ENCODE measurements at places on chromosomes 2 and 18. TPM values are rescaled to one million over a fixed set of nuclear protein-coding genes. Genes with fewer than 3 reads are reported as not detected.

GRCh38 chr2:128263902-128264331 is 54.8 kb downstream of the HS6ST1 start:
- H3K27ac ChIP-seq, result no peak overlapping the region
- DNase-seq, result no peak
- no peaks in the 10 kb centered on the region for H3K27me3 ChIP-seq
- H3K4me3 ChIP-seq, result no peak overlapping the region

- H3K36me3 ChIP-seq, result no peaks in the 10 kb centered on the region
- no peaks in the 10 kb centered on the region for H3K4me1 ChIP-seq
- H3K4me3 ChIP-seq, result no peak overlapping the region
- H3K27me3 ChIP-seq, result no peaks in the 10 kb centered on the region
Measured at GRCh38 chr18:46577546-46577945, 79.5 kb downstream of the LOXHD1 start.

- H3K4me1 ChIP-seq, result peaks cover 9% of the 10 kb centered on the region
- no peaks in the 10 kb centered on the region for H3K36me3 ChIP-seq
- no peak for DNase-seq
- H3K27ac ChIP-seq, result no peak overlapping the region
- no peaks in the 10 kb centered on the region for H3K27me3 ChIP-seq
- no peak overlapping the region for H3K4me3 ChIP-seq
Measured at GRCh38 chr2:150880986-150881385, 380.7 kb downstream of the RBM43 start.

DNA sequence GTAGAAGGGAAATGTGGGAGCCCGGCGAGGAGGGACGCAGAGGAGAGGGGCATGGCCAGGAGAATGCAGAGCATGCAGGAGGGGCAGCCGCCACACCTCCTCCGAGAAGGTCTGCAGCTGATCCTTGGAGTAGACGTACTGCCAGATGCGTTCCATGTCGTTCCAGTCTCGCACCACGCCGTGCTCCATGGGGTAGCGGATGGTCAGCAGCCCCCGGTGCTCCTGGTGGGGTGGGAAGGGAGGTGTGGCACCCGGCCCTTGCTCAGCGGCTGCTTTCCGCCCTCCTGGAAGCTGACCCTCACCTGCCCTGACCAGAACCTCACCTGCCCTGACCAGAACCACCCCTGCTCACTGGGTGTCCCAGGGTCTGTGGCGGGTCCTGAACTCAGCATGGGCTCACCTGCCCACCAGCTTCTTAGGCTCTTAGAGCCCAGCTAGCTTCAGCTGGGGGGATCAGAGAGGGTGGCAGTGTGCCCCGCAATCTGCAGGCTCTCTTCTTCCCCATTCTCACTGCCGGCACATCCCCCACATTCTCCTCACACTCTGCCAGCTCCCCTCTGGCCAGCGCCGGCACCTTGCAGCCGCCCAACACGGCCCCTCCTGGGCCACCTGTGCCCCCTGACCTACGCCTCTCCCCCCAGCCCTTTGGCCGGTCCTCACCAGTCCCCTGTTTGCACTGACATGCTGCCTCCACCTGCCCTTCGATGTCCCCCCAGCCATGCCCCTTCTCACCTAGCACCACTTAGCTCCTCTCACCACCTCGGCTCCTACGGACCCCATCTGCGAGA is 4.4 kb downstream of the ACTR1B start:
- peaks cover 64% of the 10 kb centered on the region for H3K36me3 ChIP-seq
- H3K4me3 ChIP-seq, result no peak overlapping the region
- peaks cover 31% of the 10 kb centered on the region for H3K4me1 ChIP-seq
- H3K27me3 ChIP-seq, result no peaks in the 10 kb centered on the region

DNA sequence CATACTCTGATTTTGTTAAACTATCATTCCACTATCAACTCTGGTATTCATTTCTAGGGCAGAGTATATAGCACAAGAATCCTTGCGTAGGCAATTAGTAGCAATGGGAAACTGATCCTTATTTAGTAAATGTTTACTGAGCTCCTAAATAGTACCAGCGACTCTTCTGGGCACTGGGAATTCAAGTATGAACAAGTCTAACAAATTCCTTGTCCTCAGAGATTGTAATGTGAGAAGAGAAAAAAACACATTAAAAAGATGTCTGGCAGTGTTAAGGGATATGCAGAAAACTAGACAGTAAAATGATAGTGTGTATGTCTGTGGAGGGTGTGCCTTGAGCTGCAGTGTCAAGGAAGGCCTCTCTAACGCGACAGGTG is 721 bp downstream of the METTL5 start:
- H3K4me3 ChIP-seq, result peak overlapping the region; percentile 58
- no peaks in the 10 kb centered on the region for H3K36me3 ChIP-seq
- H3K4me1 ChIP-seq, result no peaks in the 10 kb centered on the region
- peak overlapping the region; percentile 79 for H3K27ac ChIP-seq

DNA sequence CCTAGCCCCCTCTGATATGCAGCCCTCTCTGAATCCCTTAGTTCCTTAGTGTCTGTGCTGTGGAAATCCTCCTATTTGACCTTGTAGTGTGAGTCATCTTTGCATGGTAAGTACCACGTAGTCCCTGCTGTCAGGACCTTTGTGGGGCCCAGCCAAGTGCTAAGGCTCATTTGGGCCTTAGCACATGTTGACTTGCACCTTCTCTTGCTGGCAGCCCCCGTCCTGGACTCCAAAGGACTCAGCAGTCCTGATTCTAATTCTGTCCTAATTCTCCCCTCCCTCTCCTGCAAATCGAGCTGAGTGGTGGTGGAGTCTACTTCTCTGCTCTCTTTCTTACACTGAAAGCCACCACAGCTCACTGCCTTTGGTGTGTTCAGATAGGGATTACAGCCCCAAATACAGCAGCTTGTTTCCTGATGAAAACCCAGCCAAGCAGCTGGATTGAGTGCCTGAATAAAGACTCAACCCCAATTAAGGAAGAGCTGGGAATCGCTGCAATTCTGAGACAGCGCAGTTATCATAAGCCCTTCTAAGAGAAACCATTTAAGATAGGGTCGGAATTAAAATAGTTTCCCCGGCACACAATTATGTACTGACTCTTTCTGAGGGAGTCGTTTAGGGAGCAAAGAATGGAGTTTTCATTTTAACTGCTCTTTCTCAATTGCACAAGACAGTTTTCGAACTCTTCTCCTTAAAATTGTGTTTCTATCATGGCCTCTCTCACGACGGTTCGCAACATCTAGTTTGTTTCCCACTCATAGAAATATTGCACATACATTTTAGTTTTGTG is 215.6 kb upstream of the TNP1 start:
- peak overlapping the region; percentile 48 for H3K27ac ChIP-seq
- peaks cover 4% of the 10 kb centered on the region for H3K4me1 ChIP-seq
- H3K27me3 ChIP-seq, result no peaks in the 10 kb centered on the region

DNA sequence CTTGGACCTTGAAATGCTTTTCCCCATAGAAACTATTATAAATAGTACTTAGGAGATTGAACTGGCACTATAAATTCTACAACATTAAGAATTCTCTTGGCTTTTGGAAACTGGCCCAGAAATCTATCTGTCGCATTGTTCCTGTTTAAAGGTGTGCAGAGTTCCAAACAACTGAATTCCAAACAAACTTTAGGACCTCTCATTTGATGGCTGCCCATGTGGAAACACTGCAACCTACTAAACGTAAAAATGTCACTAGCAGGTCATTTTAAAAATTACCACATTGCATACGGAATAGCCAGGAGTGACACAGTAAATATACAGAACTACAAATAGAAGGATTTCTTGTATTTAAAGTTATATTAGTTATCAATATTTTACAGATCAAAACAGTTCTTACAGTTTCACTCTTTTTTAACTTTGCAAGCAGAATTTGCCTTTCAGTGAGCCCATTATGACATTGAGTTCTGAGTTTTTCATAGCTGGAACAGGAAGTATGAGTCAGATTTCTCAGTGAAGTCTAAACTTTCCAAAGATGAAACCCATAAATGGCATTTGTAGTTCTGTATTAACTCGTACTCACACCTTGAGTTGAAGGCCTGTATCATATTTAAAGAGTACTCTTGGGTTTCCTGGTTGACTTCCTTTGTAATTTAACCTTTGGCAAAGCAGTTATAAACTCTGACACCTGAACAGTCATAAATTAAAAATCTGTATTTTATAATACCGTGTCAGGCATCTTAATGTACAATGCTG is 142.3 kb upstream of the BOD1L2 start:
- no peak overlapping the region for H3K27ac ChIP-seq
- H3K27me3 ChIP-seq, result no peaks in the 10 kb centered on the region
- H3K4me3 ChIP-seq, result no peak overlapping the region
- no peaks in the 10 kb centered on the region for H3K36me3 ChIP-seq
- no peaks in the 10 kb centered on the region for H3K4me1 ChIP-seq
- DNase-seq, result no peak

GRCh38 chr18:21341141-21341540 is 99.1 kb downstream of the GREB1L start:
- no peak overlapping the region for H3K27ac ChIP-seq
- no peak overlapping the region for H3K4me3 ChIP-seq
- no peak for DNase-seq
- no peaks in the 10 kb centered on the region for H3K36me3 ChIP-seq
- no peaks in the 10 kb centered on the region for H3K4me1 ChIP-seq

GRCh38 chr18:52536039-52536438 is 196.0 kb downstream of the DCC start:
- no peaks in the 10 kb centered on the region for H3K36me3 ChIP-seq
- no peaks in the 10 kb centered on the region for H3K4me1 ChIP-seq
- no peak for DNase-seq
- H3K27me3 ChIP-seq, result no peaks in the 10 kb centered on the region
- H3K4me3 ChIP-seq, result no peak overlapping the region

DNA sequence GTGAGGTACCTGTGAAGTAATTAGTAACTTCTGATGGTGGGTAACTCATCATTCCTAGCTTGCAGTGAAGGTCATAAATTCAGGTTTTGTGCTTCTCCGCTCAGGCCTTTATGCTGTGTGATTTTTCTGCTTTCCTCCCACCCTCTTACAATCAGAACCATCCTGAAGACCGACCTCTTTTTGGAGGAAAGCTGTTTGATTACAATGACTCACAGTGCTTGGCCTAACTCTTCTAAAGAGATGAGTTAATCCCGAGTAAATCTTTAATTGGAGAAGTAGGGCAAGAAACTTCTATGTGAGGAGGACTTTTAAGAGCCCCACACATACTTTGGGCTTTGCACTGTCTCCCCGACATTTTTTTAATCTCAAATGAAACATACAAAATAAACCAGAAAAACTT is 53.1 kb downstream of the TTC27 start:
- no peak overlapping the region for H3K4me3 ChIP-seq
- no peaks in the 10 kb centered on the region for H3K27me3 ChIP-seq
- H3K4me1 ChIP-seq, result no peaks in the 10 kb centered on the region
- H3K27ac ChIP-seq, result no peak overlapping the region
- H3K36me3 ChIP-seq, result peaks cover 43% of the 10 kb centered on the region

GRCh38 chr18:45284174-45284573 is 331.1 kb upstream of the SLC14A2 start:
- no peaks in the 10 kb centered on the region for H3K36me3 ChIP-seq
- no peak for DNase-seq
- H3K4me3 ChIP-seq, result no peak overlapping the region
- no peaks in the 10 kb centered on the region for H3K27me3 ChIP-seq
- no peak overlapping the region for H3K27ac ChIP-seq

DNA sequence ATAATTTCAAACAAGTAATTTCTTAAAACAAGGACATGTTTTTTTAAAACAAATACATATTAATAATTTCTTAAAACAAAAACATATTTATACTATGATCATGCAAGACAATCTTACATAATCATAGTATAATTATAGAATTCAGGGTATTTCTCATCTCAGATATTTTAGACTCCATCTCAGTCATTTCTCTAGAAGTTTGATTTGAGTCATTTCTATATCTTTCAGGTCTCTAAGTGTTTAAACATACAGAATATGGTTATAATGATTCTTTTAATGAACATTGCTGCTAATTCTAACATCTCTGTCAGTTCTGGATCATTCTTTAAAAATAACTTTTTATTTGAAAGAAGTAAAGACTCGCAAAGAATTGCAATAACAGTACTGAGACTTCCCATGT is 154.2 kb upstream of the KYNU start:
- no peaks in the 10 kb centered on the region for H3K27me3 ChIP-seq
- no peaks in the 10 kb centered on the region for H3K4me1 ChIP-seq
- H3K4me3 ChIP-seq, result no peak overlapping the region
- H3K36me3 ChIP-seq, result no peaks in the 10 kb centered on the region

- DNase-seq, result no peak
- no peaks in the 10 kb centered on the region for H3K27me3 ChIP-seq
- H3K4me3 ChIP-seq, result no peak overlapping the region
- H3K27ac ChIP-seq, result no peak overlapping the region
- H3K36me3 ChIP-seq, result no peaks in the 10 kb centered on the region
- H3K4me1 ChIP-seq, result no peaks in the 10 kb centered on the region
Measured at GRCh38 chr2:70009762-70010575, 48.5 kb upstream of the ASPRV1 start.

GRCh38 chr2:151905963-151906632 is 77.9 kb upstream of the ARL5A start:
- H3K36me3 ChIP-seq, result no peaks in the 10 kb centered on the region
- H3K4me3 ChIP-seq, result no peak overlapping the region
- no peaks in the 10 kb centered on the region for H3K27me3 ChIP-seq
- no peaks in the 10 kb centered on the region for H3K4me1 ChIP-seq
- no peak overlapping the region for H3K27ac ChIP-seq

GRCh38 chr2:138615257-138615656 is 113.7 kb downstream of the SPOPL start:
- no peaks in the 10 kb centered on the region for H3K36me3 ChIP-seq
- H3K27ac ChIP-seq, result no peak overlapping the region
- no peak for DNase-seq
- H3K4me1 ChIP-seq, result no peaks in the 10 kb centered on the region

DNA sequence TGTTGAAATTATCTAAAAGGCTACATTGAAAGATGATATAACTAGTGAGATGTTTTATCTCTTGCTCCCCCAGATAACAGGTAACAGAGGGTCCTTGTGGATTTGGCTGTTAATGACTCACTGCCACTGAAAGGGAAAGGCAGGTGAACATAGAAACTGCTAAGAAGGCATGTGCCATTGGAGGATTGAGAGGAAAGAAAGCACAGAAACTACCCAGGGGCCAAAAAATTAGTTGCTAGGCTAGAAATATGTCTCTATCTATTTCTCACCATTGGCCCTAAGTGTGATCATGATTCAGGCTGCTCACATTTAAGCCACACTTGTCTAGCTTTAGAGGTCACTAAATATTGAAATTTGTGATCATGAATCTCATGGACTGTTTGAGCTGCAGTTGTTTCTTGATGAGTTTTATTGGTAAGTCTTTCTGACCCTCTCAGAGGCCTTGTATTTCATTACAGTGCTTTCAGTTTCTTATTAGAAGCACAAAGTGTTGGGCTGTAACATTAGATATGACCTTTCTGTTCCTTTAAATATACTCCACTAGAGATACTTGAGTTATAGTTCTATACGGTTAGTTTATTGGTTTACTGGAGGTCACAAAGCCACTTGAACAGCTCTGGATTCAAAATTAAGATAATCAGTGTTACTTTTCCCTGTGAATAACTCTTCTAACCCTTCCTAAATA is 26.2 kb downstream of the NAB1 start:
- peaks cover 5% of the 10 kb centered on the region for H3K4me1 ChIP-seq
- no peak overlapping the region for H3K4me3 ChIP-seq
- H3K36me3 ChIP-seq, result no peaks in the 10 kb centered on the region

The FAM136A gene
- total RNA-seq, result 18.3 TPM

The CFAP65 gene
- total RNA-seq, result not detected

The CYRIA gene
- total RNA-seq, result 5.7 TPM

The DSC2 gene
- 3.1 TPM for total RNA-seq

The DNAJC27 gene
- total RNA-seq, result 13.2 TPM

The CXCR4 gene
- total RNA-seq, result 30.8 TPM

The TMEM214 gene
- total RNA-seq, result 49.4 TPM

All from tibial nerve (tissue), 4 donors.